ENCODE measurements at places on chromosomes 1 and 21. TPM values are rescaled to one million over a fixed set of nuclear protein-coding genes. Genes with fewer than 3 reads are reported as not detected.

GRCh38 chr1:109687641-109688499 is at the start of gene GSTM1:
TSS of gene GSTM1 (plus strand) at chr1:109687817. CDS start at chr1:109687874, 57 bp downstream.
- no peaks in the 10 kb centered on the region for H3K27me3 ChIP-seq
- no peaks in the 10 kb centered on the region for H3K36me3 ChIP-seq
- no peak within 1 kb of the TSS for H3K4me3 ChIP-seq
- H3K4me1 ChIP-seq, result no peaks in the 10 kb centered on the region
- no peak for DNase-seq

DNA sequence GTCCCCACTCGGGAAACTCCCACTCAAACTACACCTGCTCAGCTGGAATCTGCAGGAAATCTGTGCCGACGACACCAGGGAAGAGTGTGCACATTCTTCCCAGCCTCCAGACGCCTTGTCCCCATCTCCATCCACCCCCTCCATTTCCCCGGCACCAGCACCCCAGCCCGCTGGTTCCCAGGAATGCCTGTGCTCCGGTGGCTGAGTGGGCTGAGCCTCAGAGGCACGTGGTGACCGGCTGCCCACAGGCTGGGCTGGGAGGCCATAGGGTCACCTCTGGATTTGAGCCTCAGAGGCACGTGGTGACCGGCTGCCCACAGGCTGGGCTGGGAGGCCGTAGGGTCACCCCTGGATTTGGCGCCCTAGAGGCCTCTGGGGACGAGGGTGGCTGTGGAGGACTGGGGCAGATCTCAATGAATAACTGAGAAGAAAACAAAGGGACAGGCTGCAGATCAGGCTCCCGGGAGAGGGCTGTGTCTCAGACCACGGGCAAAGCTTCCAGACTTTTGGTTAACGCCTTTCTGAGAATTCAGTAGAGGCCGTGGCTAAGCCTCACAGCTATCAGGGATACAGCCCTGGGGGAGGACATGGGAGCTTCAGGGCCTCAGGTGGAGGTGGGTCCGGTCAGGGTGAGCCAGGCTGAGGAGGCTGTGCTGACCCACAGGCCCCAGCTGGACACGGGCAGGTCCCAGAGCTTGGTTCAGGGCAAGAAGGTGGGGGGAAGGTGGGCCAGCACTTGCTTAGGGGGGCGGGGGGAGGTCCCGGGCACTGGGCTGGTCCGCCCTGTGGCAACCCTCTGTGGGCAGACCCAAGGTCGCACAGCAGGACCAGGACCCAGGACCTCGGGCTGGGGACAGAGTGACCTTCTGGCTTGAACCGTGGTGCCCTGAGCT is 17.3 kb upstream of the TTLL10 start:
- H3K27me3 ChIP-seq, result no peaks in the 10 kb centered on the region
- peak overlapping the region; percentile 54 for H3K27ac ChIP-seq
- H3K4me1 ChIP-seq, result peaks cover 1% of the 10 kb centered on the region

ATF3 gene
- 13.8 TPM for total RNA-seq

GPR3 gene
- 0.43 TPM for total RNA-seq

RNPEP gene
- 33.7 TPM for total RNA-seq

Data from activated naive CD8-positive, alpha-beta T cell treated with anti-CD3 and anti-CD28 coated beads, Interleukin-2, amount 10 ng/mL, durations not matched to agents 7 days and 5 days (primary cell).